ENCODE measurements at places on chromosomes 5 and 9.

GRCh38 chr5:176353533-176353932, 8.0 kb downstream of the KIAA1191 start:
- DNase-seq: no peak

GRCh38 chr9:120946259-120946658, 19.7 kb upstream of the TRAF1 start:
- peak; percentile 78 for DNase-seq

GRCh38 chr5:93280518-93280917, 300.5 kb downstream of the NR2F1-AS1 start:
- DNase-seq: no peak

GRCh38 chr5:35094948-35095347, 47.2 kb upstream of the AGXT2 start:
- DNase-seq: no peak
